Tibial artery (tissue), 4 donors: ENCODE measurements at places on chromosomes 1 and 21.

- DNase-seq: no peak
Observed at GRCh38 chr1:58732087-58732775, 32.4 kb upstream of the MYSM1 start.

DNA sequence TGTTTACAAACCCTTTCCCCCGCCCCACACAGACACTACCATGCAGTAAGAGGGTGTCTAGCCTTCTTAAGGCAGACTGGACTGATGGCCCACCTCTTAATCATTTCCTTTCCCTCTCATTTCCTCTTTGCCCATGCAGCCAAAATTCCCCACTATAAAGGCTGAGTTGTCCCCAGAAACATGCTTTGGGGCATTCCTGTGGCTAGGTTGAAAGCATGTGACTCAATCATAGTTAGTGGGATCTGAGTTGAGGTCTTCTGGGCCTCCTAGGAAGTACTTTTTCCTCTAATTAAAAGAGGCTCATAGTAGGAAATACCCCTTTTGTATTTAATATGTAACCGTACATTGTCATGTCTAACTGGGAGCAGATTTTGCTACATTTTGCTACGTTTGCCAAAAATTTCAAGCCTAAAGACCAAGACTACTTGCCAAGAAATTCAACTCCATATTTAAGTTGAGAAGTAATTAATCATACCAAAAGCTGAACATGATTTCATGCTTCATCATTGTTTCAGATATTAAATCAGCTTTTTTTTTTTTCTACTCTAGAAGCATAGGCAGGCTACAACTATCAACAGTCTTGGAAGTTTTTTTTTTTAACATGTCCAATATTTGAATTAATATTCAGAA, 174.7 kb downstream of the ADGRL4 start:
- no peak for DNase-seq

DNA sequence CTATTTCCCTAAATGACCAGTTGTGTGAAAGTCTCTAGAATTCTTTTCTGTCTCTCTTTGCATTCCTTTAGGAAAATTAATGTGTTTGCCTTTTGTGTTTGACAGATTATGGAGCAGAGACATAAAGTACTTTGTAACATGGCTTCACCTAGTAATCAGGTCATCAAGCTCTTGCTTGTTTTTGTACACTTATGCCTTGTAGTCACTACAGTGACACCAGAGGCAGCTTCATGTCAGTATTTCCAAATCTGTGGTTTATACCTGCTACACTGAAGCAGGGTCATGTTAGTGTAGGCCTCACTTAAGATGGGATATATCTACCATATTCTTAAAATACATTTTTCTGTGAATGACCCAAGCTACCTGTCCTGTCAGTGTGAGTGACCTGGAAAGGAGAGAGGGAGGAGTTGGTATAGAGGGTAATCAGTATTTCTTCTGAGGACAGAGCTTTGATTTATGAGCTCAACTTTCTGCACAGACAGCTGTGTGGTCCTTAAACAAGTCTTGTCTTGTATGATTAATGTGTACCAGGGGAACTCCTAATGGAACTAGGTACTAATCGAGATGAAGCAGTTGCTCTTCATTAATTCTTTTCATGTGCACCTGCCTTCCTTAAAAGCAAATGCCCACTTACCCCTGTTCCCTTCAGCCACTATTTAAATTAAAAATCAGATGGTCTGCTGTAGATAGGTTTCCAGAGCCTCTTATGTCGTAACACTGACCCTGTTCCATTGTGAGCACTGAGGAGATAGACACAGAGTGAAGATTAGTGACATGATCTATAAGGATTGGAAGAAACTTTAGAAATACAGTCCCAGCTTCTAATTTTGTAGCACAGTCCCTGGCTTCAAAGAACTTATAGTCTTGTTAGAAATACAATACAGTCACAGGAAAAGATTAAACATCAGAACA, 45.7 kb downstream of the MACO1 start:
- DNase-seq: no peak

GRCh38 chr1:115069659-115070308, 19.5 kb downstream of the TSPAN2 start:
- no peak for DNase-seq

GRCh38 chr1:115457289-115457688, 119.2 kb upstream of the NGF start:
- no peak for DNase-seq

DNA sequence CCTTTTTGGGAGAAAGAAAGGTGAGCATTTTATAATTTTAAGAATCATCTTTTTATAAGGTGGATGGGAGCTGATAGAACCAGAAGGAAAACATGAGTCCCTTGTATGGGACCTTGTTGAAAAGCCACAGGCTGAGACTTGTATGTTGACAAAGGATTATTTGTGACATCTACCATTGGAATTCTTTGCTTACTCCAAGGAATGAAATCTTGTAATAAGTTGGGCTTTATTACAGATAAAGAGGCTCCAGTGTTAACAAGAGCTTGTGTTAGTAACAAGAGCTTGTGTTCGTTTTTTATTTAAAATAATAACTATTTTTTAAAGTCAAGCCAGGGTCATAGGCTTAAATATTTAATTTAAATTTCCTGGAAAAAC, 201.1 kb upstream of the CHRM3 start:
- DNase-seq: no peak

- no peak for DNase-seq
Observed at GRCh38 chr1:236904892-236905741, 99.1 kb downstream of the MT1HL1 start.

DNA sequence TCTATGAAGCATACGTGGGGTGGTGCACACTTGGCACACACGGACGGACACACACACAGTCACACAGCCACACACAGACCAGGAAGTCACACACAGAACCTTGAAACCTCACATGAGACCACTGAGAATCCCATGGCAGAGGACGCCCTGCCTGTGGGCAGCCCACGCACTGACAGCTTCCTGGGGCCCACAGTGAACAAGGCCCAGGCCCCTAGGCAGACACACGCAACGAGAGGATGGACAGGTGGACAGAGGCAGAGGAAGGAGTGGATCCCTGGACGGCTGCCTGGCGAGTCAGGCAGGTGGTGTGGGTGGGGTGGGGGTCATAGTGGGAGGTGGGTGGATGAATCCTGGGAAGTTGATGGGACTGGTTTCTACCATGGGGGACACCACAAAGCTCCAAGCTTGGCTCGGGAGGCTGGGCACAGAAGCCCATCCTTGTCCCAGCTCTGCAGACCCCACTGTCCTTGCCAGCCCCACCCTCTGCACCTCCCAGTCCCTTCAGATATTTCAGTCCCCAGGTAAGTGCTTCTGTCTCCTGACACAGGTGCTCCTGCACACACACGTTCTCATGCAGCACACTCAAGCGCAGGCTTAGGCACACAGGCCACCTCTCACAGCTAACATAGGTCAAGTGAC, 49.1 kb downstream of the WNT9A start:
- DNase-seq: peak; percentile 35

DNA sequence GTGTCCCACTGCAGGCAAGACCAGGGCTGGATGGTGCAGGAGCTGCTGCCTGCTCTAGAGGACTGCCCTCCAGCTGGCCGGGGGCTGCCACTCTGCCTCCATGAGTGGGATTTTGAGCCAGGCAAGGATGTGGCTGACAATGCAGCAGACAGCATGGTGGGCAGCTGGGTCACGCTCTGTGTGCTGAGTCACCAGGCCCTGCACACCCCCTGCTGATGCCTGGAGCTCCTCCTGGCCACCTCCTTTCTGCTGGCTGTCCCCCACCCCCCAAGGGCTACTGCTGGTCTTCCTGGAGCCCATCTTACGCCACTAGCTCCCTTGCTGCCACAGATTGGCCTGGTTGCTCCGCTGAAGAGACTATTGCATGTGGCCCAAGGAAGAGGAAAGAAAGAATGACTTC, 3.9 kb upstream of the ZSCAN20 start:
- no peak for DNase-seq

DNA sequence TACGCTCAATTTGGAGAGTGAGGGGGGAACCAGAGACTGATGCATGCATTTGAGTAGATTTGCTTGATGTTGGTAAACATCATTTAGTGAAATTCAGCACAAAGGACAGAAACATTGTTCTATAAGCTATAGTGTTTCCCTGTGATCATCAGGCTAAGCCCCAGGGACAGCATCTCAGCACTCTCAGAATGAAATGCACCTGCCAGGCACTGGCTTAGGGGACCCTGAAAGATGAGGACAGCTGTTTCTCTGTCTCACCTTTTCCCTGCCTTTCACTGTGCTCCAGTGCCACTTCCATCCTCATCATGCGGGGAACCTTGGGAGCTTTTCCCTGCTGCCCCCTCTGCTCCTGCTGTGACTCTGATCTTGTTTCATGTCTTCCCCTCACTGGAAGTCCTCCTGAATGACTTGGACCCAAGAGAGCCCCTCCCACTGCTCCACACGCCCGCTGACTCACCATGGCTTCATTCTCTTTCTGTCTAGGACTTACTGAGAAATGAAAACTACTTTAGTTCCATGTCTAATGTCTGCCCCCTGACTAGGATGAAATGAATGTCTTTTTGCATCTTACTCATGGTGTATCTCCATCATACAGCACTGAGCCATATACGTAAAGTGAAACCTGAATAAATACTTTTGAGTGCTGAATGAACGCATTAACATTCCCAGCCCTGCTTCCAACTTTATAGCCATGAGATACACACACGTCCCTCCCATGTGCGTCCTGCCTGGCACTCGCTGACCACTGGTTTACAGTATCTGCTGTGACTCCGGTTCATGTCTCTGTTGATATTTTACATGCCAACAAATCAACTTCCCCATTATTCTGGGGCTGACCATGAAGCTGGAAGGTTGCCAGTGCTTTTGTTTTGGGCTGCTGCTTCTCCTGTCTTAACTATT, 182.0 kb downstream of the PCP4 start:
- DNase-seq: peak; percentile 44

GRCh38 chr1:160460214-160460642, 59.9 kb downstream of the VANGL2 start:
- DNase-seq: no peak

GRCh38 chr21:41809891-41810596, 43.2 kb upstream of the RIPK4 start:
- no peak for DNase-seq

- no peak for DNase-seq
Observed at GRCh38 chr1:99535470-99536164, 110.3 kb upstream of the PALMD start.

GRCh38 chr1:156844638-156845037, 14.3 kb downstream of the INSRR start:
- no peak for DNase-seq

DNA sequence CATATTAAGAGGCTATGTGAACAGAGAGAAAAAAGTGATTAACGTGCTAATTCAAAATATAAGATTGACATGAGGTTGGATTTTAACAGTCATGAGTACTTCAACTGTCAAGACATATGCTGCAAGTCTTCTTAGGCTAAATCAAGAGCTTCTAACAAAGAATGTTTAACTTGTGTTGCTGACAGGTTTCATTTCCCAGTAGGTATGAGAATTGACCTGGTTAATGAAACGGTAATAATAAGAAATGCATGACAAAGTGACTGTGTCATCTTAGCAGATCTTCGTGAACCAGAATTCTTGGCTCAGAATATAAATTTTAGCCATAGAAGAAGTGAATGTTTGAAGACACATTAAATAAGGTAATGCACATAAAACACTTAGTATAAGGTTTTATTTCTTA, 132.6 kb upstream of the PTGFR start:
- no peak for DNase-seq

DNA sequence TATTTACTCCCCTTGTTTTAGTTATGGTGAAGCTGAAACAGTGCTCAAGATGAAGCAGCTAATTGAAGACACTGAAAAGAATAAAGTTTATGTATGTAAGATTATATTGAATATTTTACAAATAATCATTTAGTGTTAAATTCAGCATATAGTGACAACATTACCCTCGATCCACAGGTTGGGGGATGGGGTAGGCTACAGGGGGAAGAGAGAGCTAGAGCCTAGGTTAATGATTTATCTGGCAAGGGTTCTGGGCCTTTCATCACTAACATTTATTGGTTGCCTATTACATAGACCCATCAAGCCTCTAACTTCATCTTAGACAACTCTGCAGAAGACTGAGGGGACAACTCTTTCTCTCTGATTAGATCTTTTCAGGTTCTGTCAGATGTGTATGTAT, 21.3 kb downstream of the ZCCHC17 start:
- DNase-seq: no peak
